Mesothelial cell of epicardium (in vitro differentiated cells): ENCODE measurements at places on chromosomes 16 and 17. TPM values are rescaled to one million over a fixed set of nuclear protein-coding genes. Genes with fewer than 3 reads are reported as not detected.

GRCh38 chr17:33924104-33924503, 331.0 kb upstream of the CCL2 start:
- DNase-seq, result no peak
- peaks cover 70% of the 10 kb centered on the region for H3K27me3 ChIP-seq
- H3K36me3 ChIP-seq, result no peaks in the 10 kb centered on the region
- H3K4me3 ChIP-seq, result no peak overlapping the region

DNA sequence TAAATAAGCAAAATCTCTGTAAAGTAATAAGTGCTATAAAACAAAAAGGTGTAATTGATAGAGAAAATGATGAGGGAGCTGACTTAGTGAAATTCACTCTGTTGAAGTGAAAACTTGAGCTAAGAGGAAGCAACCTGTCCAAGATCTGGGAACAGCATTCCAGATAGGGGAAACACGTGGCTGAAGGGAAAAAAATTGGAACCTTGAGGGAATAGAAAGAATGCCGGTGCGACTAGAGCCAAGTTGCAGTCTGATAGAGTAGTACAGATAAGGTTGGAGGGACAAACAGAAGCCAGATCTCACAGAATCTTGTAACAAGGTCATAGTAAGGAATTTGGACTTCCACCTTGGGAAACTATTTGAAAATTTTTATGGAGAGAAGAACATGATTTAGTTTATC, 623 bp upstream of the DDX52 start:
- peak overlapping the region; percentile 90 for H3K4me3 ChIP-seq
- peak overlapping the region; percentile 95 for H3K27ac ChIP-seq
- peaks cover 15% of the 10 kb centered on the region for H3K36me3 ChIP-seq
- H3K4me1 ChIP-seq, result peaks cover 24% of the 10 kb centered on the region
- DNase-seq, result no peak

DNA sequence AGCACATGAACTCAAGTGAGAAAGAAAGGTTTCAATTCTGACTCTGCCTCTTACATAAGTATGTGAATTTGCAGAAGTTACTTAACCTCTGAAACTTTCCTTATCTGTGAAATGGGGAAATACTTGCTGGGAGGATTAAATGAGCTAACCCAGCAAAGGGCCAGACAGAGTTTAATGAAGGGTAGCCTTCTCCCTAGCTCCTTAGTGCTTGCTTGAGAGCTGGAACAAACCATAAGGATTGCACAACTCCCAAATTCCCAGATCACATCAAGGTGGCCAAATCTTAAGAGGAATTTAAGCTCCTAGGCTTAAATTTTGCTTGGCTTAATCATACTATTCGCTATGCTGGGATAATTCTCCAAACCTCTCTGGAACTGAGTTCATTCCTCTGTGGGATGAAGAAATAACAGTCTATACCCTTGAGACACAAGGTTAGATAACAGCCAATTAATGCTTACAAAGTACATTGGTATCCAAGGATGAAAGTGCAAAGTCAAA, 11.8 kb upstream of the WSB1 start:
- H3K4me1 ChIP-seq, result peaks cover 6% of the 10 kb centered on the region
- H3K4me3 ChIP-seq, result no peak overlapping the region

- H3K27me3 ChIP-seq, result no peaks in the 10 kb centered on the region
- peak overlapping the region; percentile 5 for H3K4me3 ChIP-seq
- peaks cover 27% of the 10 kb centered on the region for H3K4me1 ChIP-seq
- H3K27ac ChIP-seq, result peak overlapping the region; percentile 17
- no peak for DNase-seq
Measured at GRCh38 chr17:39639566-39640458, 2.9 kb downstream of the STARD3 start.

DNA sequence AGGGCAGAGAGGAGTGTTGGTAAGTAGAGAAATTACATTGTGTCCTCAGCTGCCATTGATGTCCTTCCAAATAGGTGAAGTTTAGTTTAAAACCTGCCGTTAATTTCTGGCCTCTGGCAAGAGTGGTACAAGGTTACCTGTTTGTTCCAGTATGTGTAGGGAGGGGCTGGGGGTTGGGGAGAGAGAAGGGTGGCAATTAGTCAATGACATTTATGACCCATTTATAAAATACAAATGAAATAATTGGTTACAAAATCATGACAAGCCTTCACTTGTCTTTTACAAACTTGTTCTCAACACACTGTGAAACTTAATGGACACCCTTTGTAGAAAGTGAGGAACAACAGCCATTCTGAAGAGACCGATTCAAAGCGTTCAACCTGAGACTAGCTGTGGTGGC, 281.0 kb downstream of the FTO start:
- DNase-seq, result no peak
- H3K27me3 ChIP-seq, result no peaks in the 10 kb centered on the region
- H3K4me1 ChIP-seq, result peaks cover 74% of the 10 kb centered on the region
- peak overlapping the region; percentile 98 for H3K27ac ChIP-seq
- no peaks in the 10 kb centered on the region for H3K36me3 ChIP-seq
- H3K4me3 ChIP-seq, result no peak overlapping the region

DNA sequence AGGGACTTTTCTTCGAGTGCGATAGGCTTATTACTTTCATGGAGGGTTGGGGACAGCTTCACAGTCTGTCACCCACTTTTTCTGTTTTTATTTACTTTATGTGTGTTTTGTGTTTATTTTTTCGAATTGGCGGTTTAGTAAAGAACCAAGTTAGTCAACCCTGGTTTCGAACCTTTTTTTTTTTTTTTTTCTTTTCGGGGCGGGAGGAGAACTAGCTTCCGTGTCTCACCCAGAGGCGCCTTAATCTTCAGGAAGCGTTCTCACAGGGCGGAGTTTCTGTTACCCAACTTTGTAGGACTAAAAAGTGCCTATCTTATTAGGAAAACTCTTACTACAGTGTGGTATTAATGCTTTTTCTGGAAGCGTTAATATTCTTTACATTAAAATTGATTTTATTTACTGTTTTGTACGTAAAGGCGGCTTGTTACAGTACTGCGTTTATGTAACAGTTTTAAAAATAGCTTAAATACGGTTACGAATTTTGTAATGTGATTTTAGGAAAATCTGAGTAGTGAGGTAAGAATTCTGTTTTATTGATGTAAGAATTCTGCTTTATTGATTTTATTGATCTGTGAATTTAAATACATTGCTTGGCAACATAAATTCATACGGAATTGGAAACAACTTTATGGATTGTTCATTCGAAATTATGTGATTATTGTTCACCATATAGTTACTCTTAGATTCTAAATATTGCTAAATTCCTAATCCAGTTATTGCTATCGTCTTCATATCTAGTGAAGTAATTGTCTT, 885 bp downstream of the ZNF207 start:
- DNase-seq, result no peak
- peak overlapping the region; percentile 95 for H3K4me3 ChIP-seq

DNA sequence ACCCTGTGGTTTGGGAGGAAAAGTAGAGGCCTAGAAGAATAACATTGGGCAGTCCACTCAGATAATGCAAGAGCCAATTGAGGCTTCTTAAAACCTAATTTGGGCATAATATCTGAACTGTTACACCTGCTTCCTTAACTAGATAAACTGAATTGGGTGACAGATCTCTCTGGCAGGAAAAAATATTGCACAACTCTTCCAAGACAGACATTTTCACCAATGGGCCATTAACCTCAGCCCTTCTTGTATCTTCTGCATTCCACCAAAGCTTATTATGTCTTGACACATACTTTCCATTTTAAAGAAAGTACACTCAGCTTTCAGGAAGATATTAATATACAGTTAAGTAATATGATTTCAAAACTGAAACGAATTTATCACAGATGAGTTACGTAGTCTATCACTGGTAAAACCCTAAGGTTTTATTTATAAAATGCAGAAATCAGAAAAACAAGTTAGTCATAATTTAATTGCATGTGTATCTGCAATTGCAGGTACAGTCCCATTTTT, 79.9 kb upstream of the MON1B start:
- H3K27me3 ChIP-seq, result peaks cover 11% of the 10 kb centered on the region
- H3K4me3 ChIP-seq, result no peak overlapping the region
- DNase-seq, result no peak
- H3K4me1 ChIP-seq, result peaks cover 16% of the 10 kb centered on the region
- H3K36me3 ChIP-seq, result no peaks in the 10 kb centered on the region
- no peak overlapping the region for H3K27ac ChIP-seq

GRCh38 chr16:11674818-11675560, 6.7 kb downstream of the SNN start:
- H3K36me3 ChIP-seq, result peaks cover 6% of the 10 kb centered on the region
- H3K4me1 ChIP-seq, result peaks cover 27% of the 10 kb centered on the region
- H3K27me3 ChIP-seq, result no peaks in the 10 kb centered on the region
- no peak for DNase-seq
- peak overlapping the region; percentile 80 for H3K27ac ChIP-seq

DNA sequence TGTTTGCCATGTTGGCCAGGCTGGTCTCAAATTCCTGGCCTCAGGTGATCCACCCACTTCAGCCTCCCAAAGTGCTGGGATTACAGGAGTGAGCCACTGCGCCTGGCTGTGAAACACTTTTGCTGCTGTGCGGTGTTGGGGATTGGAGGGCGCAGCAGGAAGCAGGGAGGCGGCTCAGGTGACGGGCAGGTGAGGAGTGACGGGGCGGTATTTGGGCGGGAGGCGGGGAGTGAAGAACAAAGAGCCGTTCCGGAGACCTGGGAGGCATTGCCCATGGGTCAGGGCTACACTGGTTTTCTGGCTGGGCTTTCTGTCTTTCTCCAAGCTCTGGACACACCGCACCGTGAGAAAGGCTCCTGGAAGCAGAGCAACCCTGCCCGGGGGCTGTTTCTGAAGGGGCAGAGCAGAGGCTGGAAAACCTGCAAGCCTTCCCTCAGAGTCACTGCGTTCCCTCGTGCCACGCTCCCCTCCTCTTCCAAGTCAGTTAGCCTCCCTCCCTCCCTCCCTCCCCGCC, 22.1 kb downstream of the CRISPLD2 start:
- peak overlapping the region; percentile 64 for H3K4me3 ChIP-seq
- DNase-seq, result no peak
- H3K36me3 ChIP-seq, result peaks cover 4% of the 10 kb centered on the region

DNA sequence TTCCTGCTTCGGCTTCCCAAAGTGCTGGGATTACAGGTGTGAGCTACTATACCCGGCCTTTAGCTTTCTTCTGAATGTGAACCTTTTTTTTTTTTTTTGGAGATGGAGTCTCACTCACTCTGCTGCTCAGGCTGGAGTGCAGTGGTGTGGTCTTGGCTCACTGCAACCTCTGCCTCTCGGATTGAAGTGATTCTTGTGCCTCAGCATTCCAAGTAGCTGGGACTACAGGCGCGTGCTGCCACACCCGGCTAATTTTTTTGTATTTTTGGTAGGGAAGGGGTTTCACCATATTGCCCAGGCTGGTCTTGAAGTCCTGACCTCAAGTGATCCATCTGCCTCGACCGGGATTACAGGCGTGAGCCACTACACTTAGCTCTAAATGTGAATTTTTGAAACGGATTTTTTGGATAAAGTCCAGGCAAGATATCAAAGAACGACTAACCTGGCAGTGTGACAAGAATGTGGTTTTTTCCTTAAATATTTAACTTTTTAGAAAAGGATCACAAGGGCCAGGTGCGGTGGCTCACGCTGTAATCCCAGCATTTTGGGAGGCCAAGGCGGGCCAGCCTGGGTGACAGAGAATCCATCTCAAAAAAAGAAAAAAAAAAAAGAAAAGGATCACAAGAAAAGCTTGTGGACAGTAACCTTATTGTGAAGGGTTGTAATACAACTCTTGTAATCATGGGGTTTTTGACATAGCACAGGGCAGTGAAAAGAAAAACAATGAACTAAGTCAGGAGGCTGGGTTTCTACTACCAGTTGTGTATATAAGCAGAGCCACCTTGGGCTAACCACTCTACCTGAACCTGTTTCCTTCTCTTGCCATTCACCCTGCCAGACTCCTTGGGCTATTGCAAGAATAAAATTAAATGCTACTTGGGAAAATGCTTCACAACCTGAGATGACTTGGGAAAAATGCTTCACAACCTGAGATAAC, 6.2 kb downstream of the BRCA1 start:
- H3K4me1 ChIP-seq, result peaks cover 19% of the 10 kb centered on the region
- peaks cover 1% of the 10 kb centered on the region for H3K36me3 ChIP-seq
- peak overlapping the region; percentile 87 for H3K27ac ChIP-seq
- H3K27me3 ChIP-seq, result no peaks in the 10 kb centered on the region
- no peak for DNase-seq
- no peak overlapping the region for H3K4me3 ChIP-seq

GRCh38 chr17:43878260-43879175, 28.8 kb downstream of the MPP2 start:
- H3K27me3 ChIP-seq, result no peaks in the 10 kb centered on the region
- H3K4me1 ChIP-seq, result peaks cover 6% of the 10 kb centered on the region
- H3K4me3 ChIP-seq, result no peak overlapping the region
- DNase-seq, result peak; percentile 92
- H3K36me3 ChIP-seq, result peaks cover 3% of the 10 kb centered on the region

TCAP gene
- 1.6 to 3.0 TPM (median 2.3 TPM) in 3 replicates for total RNA-seq

NFAT5 gene
- total RNA-seq, result 82.7 to 92.5 TPM (median 90.6 TPM) in 3 replicates

CDRT15L2 gene
- total RNA-seq, result not detected in 3 replicates

TBC1D3G gene
- total RNA-seq, result not detected in 3 replicates

PRAC1 gene
- total RNA-seq, result 14.0 to 16.8 TPM (median 15.2 TPM) in 3 replicates

C17orf50 gene
- not detected in 3 replicates for total RNA-seq

CD300E gene
- not detected in 3 replicates for total RNA-seq

CACNG5 gene
- not detected in 3 replicates for total RNA-seq

PRCD gene
- 8.7 to 9.9 TPM (median 9.9 TPM) in 3 replicates for total RNA-seq

SLC5A10 gene
- 0.14 to 0.25 TPM (median 0.24 TPM) in 3 replicates for total RNA-seq

ITGB4 gene
- total RNA-seq, result 112 to 117 TPM (median 116 TPM) in 3 replicates

ATXN1L gene
- 31.6 to 32.5 TPM (median 31.9 TPM) in 3 replicates for total RNA-seq

CENPN gene
- 13.1 to 16.4 TPM (median 14.6 TPM) in 3 replicates for total RNA-seq
